ENCODE measurements at places on chromosomes 2 and 18.
A peak's percentile ranks its signal among the peaks of the same experiment; 100 is the strongest.

GRCh38 chr2:464562-465309 is 176.8 kb upstream of the ALKAL2 start:
- DNase-seq = no peak

- DNase-seq = no peak
These were observed 46.9 kb upstream of the LAMA1 start for GRCh38 chr18:7164323-7165004.

GRCh38 chr18:8301427-8302172 is 307.6 kb upstream of the RAB12 start:
- no peak for DNase-seq

GRCh38 chr2:200716386-200716785 is 95.3 kb upstream of the BZW1 start:
- DNase-seq = no peak

- DNase-seq = no peak
These were observed 201.1 kb upstream of the FBXO11 start for GRCh38 chr2:48107326-48107925.

- DNase-seq = no peak
These were observed 964.7 kb upstream of the ZEB2 start for GRCh38 chr2:145484448-145485097.

DNA sequence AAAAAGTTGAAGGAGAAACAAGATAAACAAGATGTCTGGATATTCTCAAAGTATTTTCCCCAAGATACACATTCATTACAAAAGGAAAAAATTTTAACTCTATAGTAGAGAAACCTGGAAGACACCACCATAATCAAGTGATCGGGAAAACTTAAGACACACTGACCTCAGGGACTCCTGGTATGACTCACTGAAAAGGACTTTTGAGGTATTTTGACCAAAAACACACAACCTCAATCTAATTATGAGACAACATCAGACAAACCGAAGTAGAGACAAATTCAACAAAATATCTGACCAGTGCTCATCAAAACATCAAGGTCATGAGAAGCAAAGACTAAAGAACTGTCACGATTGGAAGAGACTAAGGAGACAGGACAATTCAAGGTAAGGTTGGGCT is 34.7 kb downstream of the LPIN2 start:
- no peak for DNase-seq

DNA sequence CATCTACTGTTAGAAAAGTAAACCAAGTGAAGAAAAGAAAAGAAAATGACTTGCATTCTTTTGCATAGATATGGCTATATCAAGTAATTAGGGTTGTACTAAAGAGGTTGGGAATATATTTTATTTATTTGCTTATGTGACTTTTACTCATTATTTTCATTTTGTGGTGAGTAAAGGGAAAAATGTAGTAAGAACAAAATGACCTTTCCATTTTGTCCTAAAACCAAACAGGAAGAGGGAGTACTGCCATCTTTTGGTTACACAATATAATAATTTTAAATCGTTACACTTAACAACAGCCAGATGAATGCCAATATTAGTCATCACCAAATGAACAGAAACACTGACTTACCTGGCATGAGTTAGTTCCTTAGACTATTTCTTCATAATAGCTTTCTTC is 47.3 kb upstream of the NDUFV2 start:
- DNase-seq = no peak

DNA sequence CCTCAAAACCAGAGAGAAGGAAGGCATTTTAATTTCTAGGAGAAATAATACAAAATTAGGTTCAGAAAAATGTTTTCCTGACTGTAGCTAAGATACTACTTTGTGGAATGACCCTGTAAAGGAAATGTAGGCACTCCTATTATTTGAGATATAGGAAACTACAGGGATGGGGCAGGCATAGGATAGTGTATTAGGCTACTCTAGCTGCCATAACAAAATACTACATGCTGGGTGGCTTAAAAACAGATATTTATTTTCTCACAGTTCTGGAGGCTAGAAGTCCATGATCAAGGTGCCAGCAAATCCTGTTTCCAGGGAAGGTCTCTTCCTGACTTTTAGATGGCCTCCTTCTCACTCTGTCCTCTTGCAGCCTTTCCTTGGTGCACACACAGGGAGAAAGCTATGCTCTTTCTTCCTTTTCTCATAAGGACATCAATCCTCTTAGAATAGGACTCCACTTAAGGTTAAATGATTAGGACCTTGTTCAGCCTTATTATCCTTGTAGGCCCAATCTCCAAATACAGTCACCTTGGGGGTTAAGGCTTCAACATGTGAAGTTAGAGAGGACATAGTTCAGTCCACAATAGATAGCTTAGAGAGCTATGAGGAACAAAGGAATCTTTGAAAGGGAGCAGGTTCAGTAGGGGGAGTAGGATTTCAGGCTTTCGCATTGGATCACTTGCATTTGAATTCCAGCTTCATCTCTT is 14.0 kb upstream of the CAVIN2 start:
- DNase-seq = no peak

GRCh38 chr18:62505669-62506494 is 16.9 kb upstream of the ZCCHC2 start:
- no peak for DNase-seq

DNA sequence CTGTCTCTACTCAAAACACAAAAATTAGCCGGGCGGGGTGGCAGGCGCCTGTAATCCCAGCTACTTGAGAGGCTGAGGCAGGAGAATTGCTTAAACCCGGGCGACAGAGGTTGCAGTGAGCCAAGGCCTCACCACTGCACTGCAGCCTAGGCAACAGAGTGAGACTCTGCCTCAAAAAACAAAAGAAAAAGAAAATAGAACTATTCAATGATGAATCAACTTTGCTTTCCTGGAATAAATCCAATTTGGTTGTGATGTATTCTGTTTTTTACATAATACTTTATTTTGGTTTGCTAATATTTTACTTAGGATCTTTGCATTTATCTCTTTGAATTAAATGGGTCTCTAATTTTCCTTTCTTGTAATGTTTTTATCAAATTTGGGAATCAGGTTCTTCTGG is 86.3 kb upstream of the MBOAT2 start:
- no peak for DNase-seq

GRCh38 chr2:216328347-216328746 is 43.9 kb downstream of the MARCHF4 start:
- no peak for DNase-seq

DNA sequence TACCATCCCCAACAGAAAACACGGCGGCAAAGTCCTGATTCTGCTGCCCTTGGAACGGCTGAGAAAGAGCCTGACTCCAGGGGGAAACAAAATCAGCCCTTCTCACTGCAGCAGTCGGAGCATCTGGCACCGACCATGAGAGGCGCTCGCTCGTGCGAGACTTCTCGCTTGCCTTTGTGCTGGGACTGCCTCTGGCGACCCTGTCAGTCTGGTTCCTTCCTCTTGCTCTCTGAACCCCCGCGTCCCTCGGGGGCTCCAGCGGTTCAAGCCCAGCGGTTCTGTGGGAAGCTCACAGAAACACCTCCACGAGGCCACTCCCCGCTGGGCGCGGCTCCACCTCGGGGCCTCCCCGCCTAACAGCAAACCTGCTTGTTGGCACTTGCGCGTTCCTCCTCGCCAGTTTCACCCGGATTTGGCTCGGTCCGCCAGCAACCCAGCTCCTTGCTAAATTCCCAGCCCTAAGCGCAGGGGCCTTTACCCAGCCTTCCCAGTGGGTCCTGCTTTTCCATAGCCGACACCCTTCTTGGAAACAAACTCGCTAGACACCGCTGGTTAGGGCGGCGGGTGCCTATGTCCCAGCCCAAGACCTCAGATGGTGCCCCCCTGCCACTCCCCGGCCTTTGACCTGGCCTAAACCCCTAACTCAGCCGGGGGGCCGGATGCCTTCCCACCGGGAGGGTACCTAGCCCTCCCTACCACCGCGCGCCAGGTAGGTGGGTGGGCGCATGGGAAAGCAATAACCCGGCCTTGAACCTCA is 2.2 kb downstream of the RND3 start:
- no peak for DNase-seq

DNA sequence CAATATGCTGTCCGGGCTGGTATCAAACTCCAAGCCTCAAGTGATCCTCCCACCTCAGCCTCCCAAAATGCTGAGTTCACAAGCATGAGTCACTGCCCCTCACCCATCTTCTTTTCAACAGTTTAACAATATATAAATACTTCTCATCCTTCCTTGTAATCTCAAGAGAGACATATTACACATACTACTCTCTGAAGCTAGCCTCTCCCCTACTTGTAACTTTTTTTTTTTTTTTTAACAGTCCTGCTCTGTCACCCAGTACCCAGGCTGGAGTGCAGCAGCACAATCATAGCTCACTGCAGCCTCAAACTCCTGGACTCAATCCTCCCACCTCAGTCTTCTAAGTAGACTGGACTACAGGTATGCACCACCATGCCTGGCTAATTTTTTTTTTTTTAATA is 5.7 kb downstream of the GFPT1 start:
- DNase-seq = no peak

DNA sequence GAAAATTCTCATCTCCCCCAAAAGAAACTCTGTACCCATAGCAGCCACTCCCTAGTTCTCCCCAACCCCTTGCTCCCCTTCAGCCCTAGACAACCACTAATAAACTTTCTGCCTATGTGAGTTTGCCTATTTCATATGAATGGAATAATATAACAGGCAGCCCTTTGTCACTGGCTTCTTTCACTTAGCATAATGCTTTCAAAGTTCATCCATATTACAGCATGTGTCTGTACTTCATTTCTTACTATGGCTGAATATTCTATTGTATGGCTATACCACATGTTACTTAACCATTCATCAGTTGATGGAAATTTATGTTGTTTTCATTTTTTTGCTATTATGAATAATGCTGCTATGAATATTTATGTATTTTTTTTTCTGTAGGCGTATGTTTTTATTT is 442.9 kb downstream of the SLC4A3 start:
- no peak for DNase-seq

DNA sequence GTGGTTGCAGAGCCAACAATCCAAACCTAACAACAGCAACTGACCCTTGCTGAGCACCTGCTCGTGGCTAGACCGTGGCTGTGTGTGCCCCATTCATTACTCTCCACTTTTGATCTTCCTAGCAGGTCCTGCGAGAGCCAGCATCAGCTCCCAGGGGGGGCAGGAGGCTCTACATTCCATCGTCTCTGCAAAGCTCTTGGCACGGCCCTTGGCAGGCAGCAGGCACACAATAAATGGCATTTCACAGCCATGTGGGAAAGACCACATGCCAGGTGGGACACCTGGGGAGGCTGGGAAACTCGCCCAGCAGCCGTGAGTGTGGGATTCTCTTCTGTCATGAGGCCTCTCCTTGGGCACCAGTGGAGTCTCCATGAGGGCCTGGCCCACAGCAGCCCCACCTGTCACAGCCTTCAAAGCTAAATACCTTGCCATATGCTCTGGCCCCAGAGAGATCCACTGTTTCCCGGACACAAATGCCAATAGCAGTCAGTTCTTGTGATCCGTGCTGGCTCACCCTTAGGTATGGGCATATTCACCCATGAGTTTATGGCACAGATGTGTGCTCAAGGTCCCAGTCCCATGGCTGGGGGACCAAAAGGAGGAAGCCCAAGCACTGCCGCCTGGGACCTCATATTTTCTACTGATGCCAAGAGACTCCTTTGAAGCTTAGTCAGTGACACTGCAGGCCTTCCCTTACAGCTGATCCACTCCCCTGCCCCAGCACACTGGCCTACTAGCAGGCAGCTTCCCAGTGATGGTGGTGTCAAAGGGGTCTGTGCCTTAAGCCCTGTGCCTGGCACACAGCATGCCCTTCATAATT is 6.8 kb upstream of the TEX51 start:
- no peak for DNase-seq

GRCh38 chr2:218710687-218711549 is at the start of gene TTLL4:
Gene TTLL4, plus strand, starts transcription at chr2:218710835. Its CDS starts 26,842 bp downstream, at chr2:218737677.
- DNase-seq = peak; percentile 99

- no peak for DNase-seq
These were observed 143.0 kb downstream of the TSN start for GRCh38 chr2:121898483-121898882.

GRCh38 chr2:187482796-187483195 is 34.7 kb upstream of the CALCRL start:
- DNase-seq = no peak

DNA sequence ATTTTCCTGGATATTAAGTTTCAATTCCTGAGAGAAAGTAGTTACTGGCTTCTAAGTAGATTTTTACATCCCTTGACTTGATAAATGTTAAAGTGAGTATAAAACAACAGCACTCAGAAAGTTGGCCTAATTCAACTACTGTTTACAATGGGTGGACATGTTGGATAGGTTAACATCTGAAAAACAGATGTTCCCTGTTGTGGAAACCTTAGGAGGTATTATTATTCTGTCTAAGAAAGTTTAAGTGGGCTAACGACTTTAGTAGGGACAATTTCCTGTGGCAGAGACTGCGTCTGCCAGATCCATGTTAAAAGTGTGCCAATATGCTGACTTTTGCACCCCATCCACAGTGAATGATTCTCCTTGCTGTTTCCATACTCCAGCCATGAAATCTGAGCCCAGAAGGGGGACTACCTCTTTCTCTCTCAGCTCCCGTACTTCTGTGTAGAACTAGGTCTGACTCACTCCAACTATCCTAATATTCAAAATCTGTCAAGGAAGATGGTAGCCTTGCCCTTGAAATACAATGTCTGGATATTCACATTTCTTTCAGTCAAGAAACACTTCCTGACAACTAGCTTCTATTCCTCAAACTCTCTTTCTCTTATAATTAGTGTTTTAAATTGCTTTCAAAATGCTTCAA is 327.5 kb upstream of the HNRNPA3 start:
- DNase-seq = no peak

DNA sequence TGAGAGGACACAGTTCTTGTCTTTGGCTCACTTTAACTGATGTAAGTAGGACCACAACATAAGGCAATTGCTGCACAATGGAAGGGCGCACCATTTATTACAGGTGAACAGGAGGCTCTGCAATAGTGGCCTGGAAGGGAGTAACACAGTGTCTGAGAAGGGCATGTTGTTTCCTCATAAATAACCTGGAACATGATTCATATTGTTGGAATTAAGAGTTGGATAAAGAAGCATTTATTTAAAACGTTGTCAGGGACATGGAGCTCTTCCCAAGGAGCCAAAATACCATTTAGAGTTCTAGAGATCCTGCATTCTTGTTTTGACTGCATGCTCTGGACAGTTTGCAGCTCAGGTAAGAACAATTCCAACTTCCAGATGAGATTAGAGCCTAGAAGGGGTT is 110.4 kb downstream of the PLCL1 start:
- DNase-seq = no peak

DNA sequence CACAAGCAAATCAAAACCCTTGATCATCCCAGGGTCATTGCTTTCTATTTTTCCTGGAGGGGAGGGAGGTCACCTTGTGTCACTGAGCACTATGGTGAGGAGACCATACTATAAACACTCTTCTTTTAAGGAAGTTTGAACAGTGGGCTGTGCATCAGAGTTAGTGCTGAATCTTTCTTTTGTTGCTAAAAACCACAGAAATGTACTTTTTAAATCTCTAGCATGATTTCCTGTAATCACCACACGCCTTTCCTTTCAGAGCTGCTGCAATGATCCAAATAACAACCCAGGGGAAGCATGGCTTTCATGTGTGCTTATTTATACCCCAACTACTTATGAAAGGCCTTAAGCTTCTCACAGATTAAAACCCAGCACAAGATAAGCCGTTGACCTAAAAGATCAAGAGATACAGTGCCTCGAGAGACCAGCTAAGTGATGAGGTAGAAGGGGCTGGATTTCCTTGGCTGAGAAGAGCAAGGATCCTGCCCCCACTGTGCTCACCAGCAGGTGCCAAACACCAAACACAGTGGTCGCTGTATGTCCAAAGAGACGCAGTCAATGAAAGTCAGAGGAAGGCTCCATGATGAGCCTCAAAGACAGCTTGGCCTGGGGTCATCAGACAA is 34.7 kb downstream of the TRABD2A start:
- DNase-seq = peak; percentile 54
